ENCODE measurements at places on chromosomes 2 and 18.

DNA sequence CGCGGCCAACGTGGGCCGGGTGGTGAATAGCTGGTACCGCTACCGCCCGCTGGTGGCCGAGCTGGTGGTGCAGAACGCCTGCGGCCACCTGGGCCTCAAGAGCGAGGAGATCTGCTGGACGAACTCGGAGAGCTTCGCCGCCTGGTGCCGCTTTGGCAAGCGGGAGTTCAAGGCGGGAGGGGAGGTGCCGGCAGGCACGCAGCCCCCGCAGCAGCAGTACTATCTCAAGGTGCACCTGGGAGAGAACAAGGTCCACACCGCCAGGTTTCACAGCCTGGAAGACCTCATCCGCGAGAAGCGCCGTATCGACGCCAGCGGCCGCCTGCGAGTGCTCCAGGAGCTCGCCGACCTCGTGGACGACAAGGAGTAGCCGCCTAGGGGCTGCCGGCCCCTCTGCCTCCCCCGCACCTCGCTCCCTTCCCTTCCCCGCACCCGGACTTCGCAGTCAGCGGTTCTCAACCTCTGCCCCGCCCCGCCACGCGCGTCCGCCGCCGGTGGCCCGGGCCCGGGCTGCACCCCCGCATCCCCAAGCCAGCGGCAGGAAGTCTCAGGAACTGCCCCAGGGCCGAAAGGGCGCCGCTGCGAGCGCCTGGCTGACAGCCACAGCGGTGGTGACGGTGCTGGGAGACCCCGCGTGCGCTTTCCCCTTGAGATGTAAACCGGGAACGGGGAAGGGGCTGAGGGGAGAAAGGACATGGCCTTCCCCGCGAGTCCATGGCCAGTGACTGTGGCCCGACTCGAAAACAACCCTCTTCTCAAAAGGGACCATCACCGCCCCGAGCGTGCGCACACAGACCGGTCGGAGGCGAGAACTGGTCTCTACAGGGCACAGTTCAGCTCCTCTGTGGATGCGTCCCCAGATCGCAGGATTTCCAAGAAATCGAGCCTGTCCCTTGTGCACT is 2.2 kb downstream of the LRATD1 start:
- no peak for DNase-seq

GRCh38 chr2:164746713-164747112 is 94.9 kb downstream of the COBLL1 start:
- DNase-seq: no peak

DNA sequence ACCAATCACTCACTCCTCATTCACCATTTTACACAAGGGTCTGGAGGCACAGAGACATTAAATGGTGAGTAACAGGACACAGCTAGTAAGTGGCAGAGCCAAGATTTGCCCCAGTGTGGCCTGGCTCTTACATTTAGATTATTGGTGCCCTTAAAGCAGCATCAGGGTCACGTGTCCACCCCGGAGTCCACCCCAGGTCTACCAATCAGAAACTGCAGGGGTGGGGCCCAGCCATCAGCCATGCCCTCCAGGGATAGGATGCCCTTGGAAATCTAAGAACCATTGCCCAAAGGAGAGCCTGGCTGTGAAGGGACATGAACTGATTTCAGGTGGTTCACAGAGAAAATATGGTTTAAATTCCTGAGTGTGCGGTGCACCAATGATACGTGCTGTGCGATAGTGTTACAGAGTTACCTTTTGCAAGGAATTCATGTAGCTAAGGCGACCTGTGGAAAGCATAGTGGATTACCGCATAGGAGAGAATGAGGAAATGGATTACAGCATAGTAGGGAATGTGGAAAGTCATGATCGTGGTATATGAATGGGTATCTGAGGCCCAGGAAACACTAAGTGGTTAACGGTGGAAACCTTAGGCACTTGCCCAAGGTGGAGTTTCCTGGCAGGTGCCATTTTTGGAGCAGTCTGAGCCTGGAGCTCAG is 17.8 kb downstream of the IGFBP5 start:
- DNase-seq: no peak

DNA sequence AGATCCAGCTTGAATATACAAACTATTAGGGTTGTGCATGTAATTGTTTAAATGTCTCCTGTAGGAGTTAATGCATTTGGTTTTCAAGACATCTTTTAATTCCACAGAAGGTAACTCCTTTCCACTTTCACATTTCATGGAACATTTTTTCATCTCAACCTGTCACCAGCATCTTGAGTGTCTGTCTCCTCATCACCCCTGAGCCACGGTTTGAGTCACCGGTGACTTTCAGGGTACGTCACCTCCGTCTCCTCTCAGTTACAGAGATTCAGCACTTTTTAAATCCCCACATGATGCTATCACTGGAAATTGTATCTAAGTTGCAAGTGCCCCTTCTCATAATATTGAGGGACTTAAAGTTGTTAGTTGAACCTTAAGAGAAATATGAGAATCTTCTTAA is 25.3 kb downstream of the GPR55 start:
- DNase-seq: no peak

- DNase-seq: no peak
Observed at GRCh38 chr2:222753251-222753824, 81.9 kb downstream of the MOGAT1 start.

DNA sequence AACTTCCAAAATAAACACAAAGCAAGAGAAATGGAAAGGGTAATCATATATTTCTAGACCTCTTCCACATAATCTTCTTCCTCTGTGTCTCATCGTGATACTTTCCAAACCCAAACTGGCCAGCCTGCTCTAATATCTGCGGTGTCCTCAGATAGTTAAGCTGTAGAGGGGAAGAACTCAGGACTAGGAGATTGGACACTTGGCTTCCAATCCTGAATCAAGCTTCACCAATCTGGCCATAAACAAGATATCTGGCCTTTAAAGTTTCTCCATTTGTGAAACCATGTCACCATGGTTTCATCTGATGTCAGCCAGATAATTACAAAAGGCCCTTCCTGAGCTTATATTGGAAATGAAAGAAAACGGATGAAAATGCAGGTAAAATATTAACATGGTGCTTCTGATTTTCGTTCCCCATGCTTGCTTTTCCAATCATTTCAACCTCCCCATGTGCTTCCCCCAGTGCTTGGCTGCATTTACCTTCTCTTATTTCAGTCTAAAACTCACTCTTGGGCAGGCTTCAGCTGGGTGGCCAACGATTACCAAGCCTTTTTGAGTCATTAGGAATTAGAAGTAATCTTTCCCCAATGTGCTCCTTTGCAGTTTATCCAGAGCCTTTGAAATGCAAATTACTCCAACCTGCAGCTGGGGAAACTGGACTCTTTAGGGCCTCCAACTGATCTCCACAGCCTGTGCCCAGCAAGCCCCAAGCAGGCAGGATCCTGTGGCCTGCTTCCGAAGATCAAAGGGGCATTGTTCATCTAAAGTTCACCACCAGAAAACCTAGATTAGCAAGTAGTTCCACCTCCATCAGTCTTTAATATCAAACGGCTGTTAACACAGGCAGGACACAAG is 44.5 kb upstream of the MYCN start:
- no peak for DNase-seq

DNA sequence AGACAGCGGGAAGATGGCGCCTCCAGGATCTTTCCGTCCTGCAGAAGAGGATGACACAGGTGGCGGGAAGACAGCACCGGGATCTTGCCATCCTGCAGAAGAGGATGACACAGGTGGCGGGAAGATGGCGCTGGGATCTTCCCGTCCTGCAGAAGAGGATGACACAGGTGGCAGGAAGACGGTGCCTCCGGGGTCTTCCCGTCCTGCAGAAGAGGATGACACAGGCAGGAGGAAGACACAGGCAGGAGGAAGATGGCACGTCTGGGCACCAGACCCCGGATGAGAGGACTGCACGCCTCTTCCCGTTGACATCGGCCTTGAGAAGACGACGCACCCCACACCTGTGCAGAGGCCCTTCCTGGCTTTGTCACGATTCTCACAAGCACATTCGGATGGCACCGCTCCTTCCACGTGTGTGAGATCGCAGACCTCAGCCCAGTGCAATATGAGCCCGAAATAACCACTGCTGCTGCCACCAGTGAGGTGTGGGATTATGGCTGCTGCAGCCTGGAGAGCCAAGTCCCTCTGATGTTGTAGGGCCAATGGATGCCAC is 79.4 kb upstream of the SNTG2 start:
- no peak for DNase-seq
